Breast epithelium (tissue), 4 donors: ENCODE measurements at places on chromosomes 4 and X. TPM values are rescaled to one million over a fixed set of nuclear protein-coding genes. Genes with fewer than 3 reads are reported as not detected.

DNA sequence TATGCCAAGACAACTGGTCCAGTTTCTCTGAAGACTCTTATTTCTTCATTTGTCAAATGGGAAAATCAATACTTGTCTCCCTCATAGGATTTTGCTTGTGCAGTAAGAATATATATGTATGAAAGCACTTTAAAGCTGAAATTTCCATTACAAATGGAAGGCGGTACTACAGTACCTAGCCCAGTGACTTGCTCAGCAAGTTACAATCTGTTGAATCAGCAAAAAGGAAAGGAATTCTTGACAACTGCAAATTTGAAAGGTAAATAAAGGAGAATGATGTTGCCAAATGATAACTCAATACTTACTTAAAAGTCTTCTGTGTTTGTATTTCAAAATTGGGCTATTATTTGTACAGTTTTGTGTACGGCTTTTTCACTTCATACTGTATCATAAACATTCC is 71.1 kb downstream of the PKD2 start:
- no peak overlapping the region for H3K4me3 ChIP-seq
- no peak for DNase-seq
- no peaks in the 10 kb centered on the region for H3K4me1 ChIP-seq
- H3K36me3 ChIP-seq, result no peaks in the 10 kb centered on the region

GRCh38 chr4:111610681-111611080 is 534.6 kb upstream of the FAM241A start:
- H3K36me3 ChIP-seq, result no peaks in the 10 kb centered on the region
- H3K27me3 ChIP-seq, result no peaks in the 10 kb centered on the region
- DNase-seq, result no peak
- no peak overlapping the region for H3K4me3 ChIP-seq
- H3K27ac ChIP-seq, result no peak overlapping the region

DNA sequence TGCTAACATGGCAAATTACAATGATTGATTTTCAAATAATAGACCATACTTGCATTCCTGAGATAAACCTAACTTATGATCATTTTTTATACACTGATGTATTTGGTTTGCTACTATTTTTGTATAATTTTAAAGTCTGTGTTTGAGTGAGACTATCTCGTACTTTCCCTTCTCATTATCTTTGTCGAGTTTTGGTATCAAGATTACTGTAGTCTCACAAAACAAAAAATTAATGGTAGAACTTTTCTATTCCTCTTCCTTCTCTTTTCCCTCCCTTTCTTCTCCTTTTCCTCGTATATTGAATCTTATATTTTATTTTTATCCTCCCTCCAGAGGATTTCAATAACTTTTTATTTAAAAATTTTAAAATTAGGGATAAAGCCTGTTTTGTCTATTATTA is 41.5 kb downstream of the RGS12 start:
- H3K27ac ChIP-seq, result no peak overlapping the region
- no peak overlapping the region for H3K4me3 ChIP-seq
- H3K27me3 ChIP-seq, result no peaks in the 10 kb centered on the region
- no peak for DNase-seq
- no peaks in the 10 kb centered on the region for H3K4me1 ChIP-seq

- no peaks in the 10 kb centered on the region for H3K36me3 ChIP-seq
- H3K4me3 ChIP-seq, result no peak overlapping the region
- peaks cover 28% of the 10 kb centered on the region for H3K27me3 ChIP-seq
These were observed 75.7 kb upstream of the DDX3X start for GRCh38 chrX:41258226-41258625.

DNA sequence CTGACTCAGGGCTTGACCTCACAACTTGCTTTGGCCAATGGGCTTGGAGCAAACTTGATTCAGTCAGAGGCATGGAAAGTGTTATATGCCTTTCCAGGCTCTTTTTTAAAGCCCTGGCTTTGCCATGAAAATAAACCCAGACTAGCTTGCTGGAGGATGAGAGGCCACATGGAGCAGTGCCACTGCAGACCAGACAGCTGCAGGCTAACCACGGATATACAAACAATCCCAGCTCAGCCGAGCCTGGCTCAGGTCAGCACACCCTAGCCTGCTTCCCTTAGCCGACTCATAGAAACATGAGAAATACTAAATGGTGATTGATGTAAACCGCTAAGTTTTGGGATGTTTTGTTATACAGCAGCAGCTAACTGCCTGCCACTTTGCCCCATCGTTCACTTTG is 345.1 kb downstream of the ARHGAP10 start:
- H3K4me1 ChIP-seq, result no peaks in the 10 kb centered on the region
- H3K27ac ChIP-seq, result no peak overlapping the region
- no peak for DNase-seq
- H3K36me3 ChIP-seq, result no peaks in the 10 kb centered on the region
- no peak overlapping the region for H3K4me3 ChIP-seq
- H3K27me3 ChIP-seq, result no peaks in the 10 kb centered on the region

DNA sequence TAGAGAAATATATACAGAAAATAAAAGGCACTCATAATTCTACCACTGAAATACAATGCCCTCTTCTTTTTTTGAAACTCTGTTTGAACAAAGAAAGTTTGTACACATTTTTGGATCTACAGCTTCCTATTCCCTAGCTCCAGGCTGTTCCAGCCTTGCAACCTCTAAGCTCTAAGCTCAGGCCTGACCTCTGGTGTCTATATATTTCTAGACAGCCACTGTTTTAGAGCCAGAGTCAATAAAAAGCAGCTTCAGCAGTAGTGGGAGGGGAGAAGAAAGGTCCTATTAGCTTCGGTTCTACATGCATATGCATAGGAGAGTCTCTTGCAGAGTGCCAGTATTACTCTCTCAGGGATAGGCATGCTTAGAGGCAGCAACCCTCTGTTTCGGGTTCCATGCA is 39.7 kb downstream of the CLDN2 start:
- no peak overlapping the region for H3K27ac ChIP-seq
- no peak for DNase-seq
- no peaks in the 10 kb centered on the region for H3K27me3 ChIP-seq
- H3K4me1 ChIP-seq, result no peaks in the 10 kb centered on the region

- peak overlapping the region; percentile 89 for H3K27ac ChIP-seq
- H3K4me3 ChIP-seq, result no peak overlapping the region
These were observed 28.1 kb downstream of the FGF2 start for GRCh38 chr4:122854447-122855352.

DNA sequence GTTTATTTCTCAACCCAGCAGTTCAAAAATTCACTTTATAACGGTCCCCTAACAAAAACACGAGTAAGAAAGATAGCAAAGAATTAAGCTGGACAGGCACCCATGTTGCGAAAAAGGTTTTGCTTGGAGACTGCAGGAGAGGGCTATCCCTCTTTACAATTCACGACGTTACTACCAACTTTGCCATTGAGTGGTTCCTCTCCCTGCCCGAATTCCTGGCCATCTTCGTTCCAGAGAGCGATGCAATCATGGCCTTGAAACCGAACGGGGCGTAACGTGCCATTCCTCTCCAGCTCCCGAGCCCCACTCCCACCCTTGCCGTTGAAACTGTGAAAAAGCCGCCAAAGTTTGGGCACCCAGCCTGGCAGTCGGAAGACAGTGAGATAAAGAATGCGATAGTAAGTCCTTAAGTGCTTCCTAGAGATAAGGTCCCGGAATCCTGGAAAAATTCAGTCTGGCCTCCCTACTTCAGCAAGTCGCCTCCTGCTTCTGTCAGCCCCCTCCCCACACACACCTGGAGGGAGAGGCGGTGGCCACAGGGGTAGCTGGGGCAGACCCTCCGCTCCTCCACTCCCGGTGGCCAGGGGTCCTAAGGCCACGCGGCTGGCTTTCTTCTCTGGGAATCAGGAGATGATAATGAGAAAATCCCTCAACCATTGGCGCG is 65.2 kb downstream of the FBXO8 start:
- H3K4me3 ChIP-seq, result peak overlapping the region; percentile 60
- no peaks in the 10 kb centered on the region for H3K36me3 ChIP-seq
- H3K4me1 ChIP-seq, result no peaks in the 10 kb centered on the region
- H3K27ac ChIP-seq, result no peak overlapping the region

GRCh38 chr4:25672756-25673155 is 17.1 kb downstream of the SLC34A2 start:
- H3K36me3 ChIP-seq, result no peaks in the 10 kb centered on the region
- DNase-seq, result no peak
- H3K27ac ChIP-seq, result no peak overlapping the region
- H3K4me1 ChIP-seq, result no peaks in the 10 kb centered on the region
- no peak overlapping the region for H3K4me3 ChIP-seq

DNA sequence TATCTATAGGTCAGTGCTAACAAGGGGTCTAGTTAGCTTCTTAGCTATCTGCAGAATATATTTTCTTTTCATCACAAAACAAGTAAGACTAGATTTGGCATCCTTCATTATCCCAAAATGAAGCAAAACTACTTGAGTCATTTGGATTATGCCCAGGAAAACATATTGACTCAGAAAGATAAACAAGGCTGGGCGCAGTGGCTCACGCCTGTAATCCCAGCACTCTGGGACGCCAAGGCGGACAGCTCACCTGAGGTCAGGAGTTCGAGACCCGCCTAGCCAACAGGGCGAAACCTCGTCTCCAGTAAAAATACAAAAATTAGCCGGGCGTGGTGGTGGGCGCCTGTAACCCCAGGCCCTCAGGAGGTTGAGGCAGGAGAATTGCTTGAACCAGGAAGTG is 18.0 kb upstream of the MND1 start:
- no peak for DNase-seq
- H3K27ac ChIP-seq, result no peak overlapping the region
- H3K4me3 ChIP-seq, result no peak overlapping the region
- no peaks in the 10 kb centered on the region for H3K4me1 ChIP-seq
- H3K36me3 ChIP-seq, result no peaks in the 10 kb centered on the region
- H3K27me3 ChIP-seq, result no peaks in the 10 kb centered on the region

DNA sequence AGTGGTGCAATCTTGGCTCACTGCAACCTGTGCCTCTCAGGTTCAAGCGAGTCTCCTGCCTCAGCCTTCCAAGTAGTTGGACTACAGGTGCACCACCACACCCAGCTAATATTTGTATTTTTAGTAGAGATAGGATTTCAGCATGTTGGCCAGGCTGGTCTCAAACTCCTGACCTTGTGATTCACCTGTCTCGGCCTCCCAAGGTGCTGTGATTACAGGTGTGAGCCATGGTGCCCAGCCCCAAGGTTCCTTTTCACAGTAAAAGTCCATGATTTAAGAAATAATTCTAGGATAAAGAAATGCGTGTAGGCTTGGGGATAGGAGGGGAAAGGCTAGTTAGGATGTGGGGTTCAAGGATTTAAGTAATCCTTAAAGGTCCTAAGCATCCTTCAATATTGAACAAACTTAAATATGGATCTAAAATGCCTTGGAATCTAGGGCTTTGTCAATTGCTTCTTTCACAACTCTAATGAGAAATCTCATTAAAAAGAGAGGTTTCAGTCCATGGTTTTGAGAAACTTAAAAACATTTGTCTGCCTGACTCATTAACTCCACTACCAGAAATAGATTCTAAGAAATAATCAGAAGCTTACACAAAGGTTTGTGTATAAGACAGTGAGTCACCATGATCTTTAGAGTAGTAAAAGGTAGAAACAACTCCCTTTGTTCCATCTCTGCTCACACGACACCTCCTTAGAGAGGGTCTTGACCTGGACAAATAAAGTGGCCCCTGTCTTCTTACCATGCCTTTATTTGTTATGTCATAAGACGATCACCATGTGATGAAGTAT is 203.2 kb downstream of the PTTG2 start:
- no peaks in the 10 kb centered on the region for H3K36me3 ChIP-seq
- no peaks in the 10 kb centered on the region for H3K4me1 ChIP-seq
- no peak for DNase-seq
- H3K4me3 ChIP-seq, result no peak overlapping the region
- no peak overlapping the region for H3K27ac ChIP-seq
- no peaks in the 10 kb centered on the region for H3K27me3 ChIP-seq

DNA sequence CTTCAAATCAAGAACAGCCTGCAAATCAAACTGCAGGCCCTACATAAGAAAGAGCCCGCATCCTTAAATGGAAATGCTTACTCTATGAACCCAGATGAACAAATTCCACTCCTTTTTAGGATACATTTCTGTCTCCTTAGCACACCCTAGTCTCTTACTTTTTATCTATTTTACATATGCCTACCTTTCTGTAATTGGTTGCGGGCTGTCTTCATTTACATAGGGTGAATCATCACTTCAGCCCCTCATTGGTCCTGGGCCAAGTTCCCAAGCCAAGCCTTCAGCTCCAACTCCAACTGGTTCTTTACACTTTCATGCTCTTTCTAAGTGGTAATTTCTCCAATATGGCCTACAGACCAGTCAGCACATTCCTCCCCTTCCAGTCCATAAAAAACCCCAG is 219.3 kb downstream of the TRAM1L1 start:
- no peaks in the 10 kb centered on the region for H3K4me1 ChIP-seq
- H3K27me3 ChIP-seq, result no peaks in the 10 kb centered on the region
- H3K27ac ChIP-seq, result no peak overlapping the region
- H3K36me3 ChIP-seq, result peaks cover 3% of the 10 kb centered on the region
- H3K4me3 ChIP-seq, result no peak overlapping the region

DNA sequence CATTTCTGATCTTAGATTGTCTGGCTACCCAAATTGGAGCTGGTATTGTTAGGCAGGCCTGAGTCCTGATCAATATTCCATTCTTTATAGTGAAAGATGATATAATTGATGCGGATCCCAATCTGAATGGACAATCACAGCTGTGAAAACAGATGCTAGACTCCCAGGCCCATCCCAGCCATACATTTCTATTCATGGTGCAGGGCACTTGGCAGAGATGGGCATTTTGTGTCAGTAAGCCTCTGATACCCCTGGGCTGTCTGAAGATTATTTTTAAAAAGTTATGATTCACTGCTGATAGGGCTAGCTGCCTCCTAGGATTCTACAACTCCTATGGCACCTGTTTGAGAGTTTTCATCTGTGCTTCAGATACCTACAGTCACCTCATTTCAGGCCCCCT is 61.2 kb upstream of the TSPAN7 start:
- no peak overlapping the region for H3K27ac ChIP-seq
- DNase-seq, result no peak
- H3K27me3 ChIP-seq, result no peaks in the 10 kb centered on the region
- H3K4me1 ChIP-seq, result no peaks in the 10 kb centered on the region

GRCh38 chr4:35520059-35520458 is 724.3 kb downstream of the ARAP2 start:
- no peak for DNase-seq
- H3K4me3 ChIP-seq, result no peak overlapping the region
- H3K4me1 ChIP-seq, result no peaks in the 10 kb centered on the region
- H3K27me3 ChIP-seq, result no peaks in the 10 kb centered on the region
- H3K36me3 ChIP-seq, result no peaks in the 10 kb centered on the region
- no peak overlapping the region for H3K27ac ChIP-seq

DNA sequence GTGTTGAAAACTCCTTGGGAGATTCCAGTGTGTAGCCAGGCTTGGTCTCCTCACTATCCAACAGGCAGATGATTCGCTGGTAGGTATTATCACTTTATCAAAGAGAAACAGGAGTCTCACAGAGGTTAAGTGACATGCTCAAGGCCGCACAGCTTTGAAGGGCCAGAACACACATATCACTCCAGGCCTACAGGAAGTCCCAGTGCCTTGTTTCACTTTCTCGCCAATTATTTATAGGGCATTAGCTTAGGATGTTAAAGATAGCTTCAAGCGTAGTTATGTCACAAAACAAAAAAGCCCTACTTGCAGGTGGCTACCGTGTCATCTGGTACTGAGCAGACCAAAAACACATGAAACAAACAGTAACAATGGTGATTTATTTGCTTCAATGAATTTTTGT is 13.2 kb downstream of the ATP8A1 start:
- H3K36me3 ChIP-seq, result no peaks in the 10 kb centered on the region
- no peaks in the 10 kb centered on the region for H3K4me1 ChIP-seq
- no peaks in the 10 kb centered on the region for H3K27me3 ChIP-seq
- H3K27ac ChIP-seq, result no peak overlapping the region

The KCTD8 gene
- 0.48 TPM for total RNA-seq

The KIT gene
- 297 TPM for total RNA-seq

The RHOXF2B gene
- not detected for total RNA-seq

The TLR7 gene
- total RNA-seq, result 0.98 TPM

The TEX11 gene
- total RNA-seq, result not detected

The CT47B1 gene
- not detected for total RNA-seq

The ITM2A gene
- total RNA-seq, result 63.6 TPM

The SLIT2 gene
- 15.7 TPM for total RNA-seq

The MAGEA2 gene
- total RNA-seq, result not detected
